ENCODE measurements at places on chromosomes 7 and 10. TPM values are rescaled to one million over a fixed set of nuclear protein-coding genes. Genes with fewer than 3 reads are reported as not detected.

Gene OR9A2
- total RNA-seq: not detected

Gene FEZF1
- total RNA-seq: not detected

Gene SPDYE6
- total RNA-seq: not detected

Gene MGAM2
- not detected for total RNA-seq

Gene SPDYE11
- not detected for total RNA-seq

Gene GIMAP4
- total RNA-seq: not detected

Gene CTAGE8
- not detected for total RNA-seq

Gene TRIL
- total RNA-seq: not detected

Gene HMX3
- total RNA-seq: not detected

Gene ASB10
- not detected for total RNA-seq

Gene C10orf105
- not detected for total RNA-seq

Gene IGF2BP3
- 74.1 TPM for total RNA-seq

Gene LRRN3
- not detected for total RNA-seq

Data from A172 (cell line).